ENCODE measurements at places on chromosomes 6 and 20.

DNA sequence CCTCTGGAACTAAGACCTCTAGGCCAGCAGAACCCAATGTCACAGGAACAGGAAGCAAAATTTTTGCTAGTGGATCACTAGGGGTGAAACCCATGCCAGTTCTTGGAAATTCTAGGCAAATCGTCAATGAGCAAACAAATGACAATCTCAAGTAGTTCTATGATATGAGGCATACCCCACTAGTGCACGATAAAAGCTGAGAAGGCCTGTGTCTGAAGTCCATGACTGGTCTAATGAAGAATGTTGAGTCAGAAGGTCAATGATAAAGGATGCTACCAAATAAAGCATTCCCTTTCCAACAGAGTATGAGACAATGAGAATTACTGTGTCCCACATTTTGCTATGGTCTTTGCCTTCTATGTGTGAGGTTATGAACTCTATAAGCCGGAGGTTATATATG, 149.4 kb upstream of the NOX3 start:
- DNase-seq = no peak

GRCh38 chr6:90021711-90022110, 127.4 kb downstream of the GJA10 start:
- no peak for DNase-seq

GRCh38 chr6:119493980-119494379, 144.4 kb upstream of the MAN1A1 start:
- DNase-seq = no peak

DNA sequence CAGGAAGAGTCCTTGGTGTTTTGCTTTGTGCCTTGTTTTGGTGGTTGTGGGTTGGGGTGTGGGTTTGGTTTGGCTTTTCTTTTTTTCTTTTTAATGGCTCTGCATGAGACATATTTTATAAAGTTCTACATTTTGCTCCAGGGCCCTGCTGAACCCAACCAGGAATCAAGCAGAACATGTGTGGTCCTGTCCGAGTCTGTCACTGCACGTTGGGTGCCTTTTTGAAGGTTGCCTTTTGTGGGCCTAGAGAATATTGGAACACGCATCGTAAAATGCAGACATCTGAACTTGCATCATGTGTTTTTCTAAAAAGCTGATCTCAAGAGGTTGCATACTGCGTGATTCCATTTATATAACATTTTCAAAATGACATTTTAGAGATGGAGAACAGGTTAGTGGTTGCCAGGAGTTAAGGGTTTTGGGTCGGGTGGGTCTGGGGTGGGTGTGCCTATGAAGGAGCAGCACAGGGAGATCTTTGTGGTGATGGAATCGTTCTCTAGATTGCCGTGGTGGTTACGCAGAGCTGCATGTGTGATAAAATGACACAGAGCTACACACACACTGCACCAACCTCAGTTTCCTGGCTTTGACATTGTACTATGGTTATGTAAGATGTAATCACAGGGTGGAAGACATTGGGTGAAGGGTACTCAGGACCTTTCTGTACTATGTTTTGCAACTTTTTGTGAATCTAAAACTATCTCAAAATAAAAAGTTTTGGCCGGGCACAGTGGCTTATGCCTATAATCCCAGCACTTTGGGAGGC, 80.2 kb downstream of the EYA2 start:
- DNase-seq = no peak

- DNase-seq = no peak
Observed at GRCh38 chr6:46996860-46997641, 45.1 kb downstream of the ADGRF1 start.

DNA sequence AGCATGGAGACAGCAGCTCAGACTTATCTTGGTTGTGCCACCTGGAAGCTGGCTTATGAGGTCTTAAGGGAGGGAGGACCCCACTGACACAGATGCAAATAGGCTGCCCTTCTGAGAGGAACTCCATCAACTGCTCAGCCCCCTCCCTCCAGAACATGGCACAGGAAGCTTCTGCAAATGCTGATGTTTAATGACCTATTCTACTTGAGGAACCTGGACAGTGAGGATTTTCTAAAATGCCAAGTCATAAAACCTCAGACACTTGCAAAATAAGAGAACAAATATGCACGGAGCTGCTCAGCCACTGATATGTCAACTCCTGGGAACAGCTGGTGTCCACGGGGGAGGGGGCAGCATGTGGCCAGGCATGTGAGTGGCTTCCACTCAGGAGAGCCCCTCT, 3.5 kb downstream of the CST9 start:
- no peak for DNase-seq

DNA sequence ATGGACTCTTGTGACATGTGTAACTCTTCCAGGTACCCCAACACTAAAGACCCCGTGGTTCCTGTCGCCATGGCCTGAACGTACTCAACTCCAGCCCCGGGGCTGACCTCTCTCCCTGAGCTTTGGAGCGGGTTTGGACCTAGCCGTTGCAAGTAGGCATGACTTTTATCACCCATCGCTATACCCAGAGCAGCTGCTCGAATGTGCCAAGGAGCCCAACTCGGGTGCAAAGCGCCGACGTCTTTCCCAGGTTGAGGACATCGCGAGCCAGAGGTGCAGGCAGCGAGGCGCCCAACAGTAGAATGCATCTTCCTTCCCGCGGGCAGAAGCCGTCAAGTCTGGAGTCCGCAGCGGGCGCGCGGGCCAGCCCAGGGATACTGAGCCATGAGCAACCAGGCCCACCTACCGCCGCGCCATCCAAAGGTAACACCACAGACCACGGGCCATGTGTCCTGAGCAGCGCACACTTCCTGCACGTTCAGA, 5.7 kb upstream of the LAMP5 start:
- DNase-seq = no peak

- DNase-seq = no peak
Observed at GRCh38 chr6:154921482-154921881, 73.6 kb upstream of the TIAM2 start.

DNA sequence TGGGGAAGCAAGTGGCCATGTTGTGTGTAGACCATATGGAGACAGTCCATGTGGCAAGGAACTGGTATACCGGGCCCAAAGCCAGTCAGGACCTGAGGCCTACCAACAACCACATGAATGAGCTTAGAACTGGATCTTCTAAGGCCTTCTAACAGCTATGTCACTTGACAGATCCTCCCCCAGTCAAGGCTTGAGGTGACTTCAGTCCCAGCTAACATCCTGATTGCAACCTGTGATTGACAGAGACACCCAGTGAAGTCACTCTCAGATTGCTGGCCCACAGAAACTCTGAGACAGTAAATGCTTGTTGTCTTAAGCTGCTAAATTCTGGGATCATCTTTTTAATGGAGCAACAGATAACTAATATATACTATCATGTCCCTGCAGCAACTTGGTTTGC, 32.9 kb downstream of the AHI1 start:
- no peak for DNase-seq

GRCh38 chr6:119862719-119863118, 513.2 kb upstream of the MAN1A1 start:
- DNase-seq = no peak

GRCh38 chr6:17214106-17214505, 67.1 kb upstream of the RBM24 start:
- no peak for DNase-seq

GRCh38 chr6:154245506-154245905, 111.1 kb downstream of the IPCEF1 start:
- DNase-seq = no peak

- no peak for DNase-seq
Observed at GRCh38 chr6:89950879-89951391, 56.7 kb downstream of the GJA10 start.

DNA sequence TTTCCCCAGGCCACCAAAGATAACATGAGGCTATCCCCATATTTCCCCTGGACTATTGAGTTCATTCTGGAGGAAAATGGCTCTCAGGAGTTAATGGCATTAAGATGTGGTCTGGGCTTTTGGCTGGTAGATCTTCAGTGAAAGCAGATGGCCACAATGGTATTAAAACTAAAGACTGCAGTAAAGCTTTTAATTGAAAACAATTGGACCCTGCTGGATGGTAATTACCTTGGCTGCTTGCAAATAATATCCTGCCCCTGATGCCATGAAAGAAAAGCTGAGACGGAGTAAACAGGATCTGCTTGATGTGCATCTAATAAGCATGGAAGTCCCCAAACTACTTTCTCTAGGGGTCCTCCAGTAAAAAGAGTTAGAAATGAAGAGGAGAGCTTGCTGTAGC, 255.8 kb downstream of the QKI start:
- no peak for DNase-seq

GRCh38 chr6:102902471-102902870, 1509.0 kb downstream of the GRIK2 start:
- DNase-seq = no peak

DNA sequence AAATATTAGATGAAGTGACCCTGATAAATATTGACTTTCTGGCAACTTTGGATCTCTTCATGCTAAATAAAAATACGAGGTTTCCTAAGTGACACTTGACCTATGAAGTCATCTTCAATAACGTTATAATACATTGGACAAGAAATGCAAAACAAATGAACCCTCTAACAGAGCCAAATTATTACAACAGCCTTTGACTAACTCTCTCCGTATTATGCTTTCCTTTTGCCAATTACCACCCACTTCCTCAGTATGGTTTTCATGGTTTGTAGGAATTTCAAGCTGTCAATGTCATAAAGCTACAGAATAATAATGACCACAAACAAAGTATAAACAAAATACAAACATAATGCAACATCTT, 210.5 kb downstream of the MOXD1 start:
- no peak for DNase-seq

DNA sequence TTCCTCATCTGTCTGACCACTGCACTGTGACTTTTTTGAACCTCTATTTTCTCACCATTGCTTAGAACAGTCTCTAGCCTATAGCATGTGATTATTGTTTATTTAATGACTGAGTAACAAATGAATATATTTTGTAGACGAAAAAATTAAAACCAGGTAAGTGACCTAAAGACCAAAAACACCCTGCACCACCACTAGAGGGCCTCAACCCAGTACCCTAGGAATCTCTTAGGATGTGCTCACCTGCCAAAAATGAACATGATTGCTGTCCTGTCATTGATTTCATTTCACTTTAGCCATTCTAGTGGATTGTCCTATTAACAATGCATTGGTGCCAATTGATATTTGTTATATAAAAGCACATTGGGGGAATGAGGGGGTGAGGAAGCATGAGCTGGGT, 199.1 kb downstream of the COL9A1 start:
- DNase-seq = no peak

- no peak for DNase-seq
Observed at GRCh38 chr6:189676-190075, 102.6 kb upstream of the DUSP22 start.

Measured in stimulated activated CD4-positive, alpha-beta T cell treated with anti-CD3 and anti-CD28 coated beads, TNF-alpha, amount 100 ng/mL, for 48 hours (primary cell).